ENCODE measurements at places on chromosomes 16 and 17.

DNA sequence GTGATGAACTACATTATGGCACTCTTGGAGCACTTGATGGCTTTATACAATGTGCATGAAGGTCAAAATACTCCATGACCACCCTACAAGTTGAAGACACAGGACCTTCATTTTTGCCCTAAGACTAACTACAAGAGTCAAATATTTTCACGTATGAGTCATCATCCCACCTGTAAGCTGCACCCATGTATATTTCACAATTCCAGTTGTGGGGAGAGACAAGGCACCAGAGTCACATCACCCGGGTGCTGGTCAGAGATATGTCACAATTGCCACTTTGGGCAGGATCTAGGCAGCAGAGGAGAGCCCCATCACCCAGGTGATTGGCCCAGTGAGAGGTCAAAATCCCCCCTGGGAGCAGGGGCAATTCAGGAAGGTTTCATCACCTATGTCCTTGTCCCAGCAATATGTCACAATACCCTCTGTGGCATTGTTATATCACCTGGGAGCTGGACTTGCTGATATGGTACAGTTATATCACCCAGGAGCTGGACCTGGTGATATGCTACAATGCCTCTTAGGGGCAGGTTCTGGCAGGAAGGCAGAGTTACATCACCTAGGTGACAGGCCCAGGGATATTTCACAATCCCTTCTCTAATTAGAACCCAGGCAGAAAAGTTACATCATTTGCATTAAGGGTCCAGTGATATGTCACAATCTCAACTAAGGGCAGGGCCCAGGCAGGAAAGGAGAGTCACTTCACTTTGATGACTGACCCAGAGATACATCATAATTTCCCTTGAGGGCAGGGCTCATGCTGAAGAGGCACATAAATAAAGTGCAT lies 1839.2 kb downstream of the TP53TG3F start:
- DNase-seq: no peak

DNA sequence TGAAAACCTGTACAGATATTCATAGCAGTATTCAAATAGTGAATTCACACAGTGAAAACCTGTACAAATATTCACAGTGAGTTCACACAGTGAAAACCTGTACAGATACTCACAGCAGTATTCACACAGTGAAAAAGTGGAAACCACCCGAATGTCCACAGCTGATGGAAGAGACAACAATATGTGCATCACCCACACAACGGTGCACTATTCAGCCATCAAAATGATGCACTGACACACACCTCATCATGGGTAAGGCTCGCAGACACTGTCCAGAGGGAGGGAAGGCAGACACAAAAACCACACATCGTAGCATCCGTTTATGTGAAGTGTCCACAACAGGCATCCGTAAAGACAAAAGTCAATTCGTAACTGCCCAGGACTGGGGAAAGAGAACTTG lies 100.9 kb downstream of the VPS53 start:
- no peak for DNase-seq

DNA sequence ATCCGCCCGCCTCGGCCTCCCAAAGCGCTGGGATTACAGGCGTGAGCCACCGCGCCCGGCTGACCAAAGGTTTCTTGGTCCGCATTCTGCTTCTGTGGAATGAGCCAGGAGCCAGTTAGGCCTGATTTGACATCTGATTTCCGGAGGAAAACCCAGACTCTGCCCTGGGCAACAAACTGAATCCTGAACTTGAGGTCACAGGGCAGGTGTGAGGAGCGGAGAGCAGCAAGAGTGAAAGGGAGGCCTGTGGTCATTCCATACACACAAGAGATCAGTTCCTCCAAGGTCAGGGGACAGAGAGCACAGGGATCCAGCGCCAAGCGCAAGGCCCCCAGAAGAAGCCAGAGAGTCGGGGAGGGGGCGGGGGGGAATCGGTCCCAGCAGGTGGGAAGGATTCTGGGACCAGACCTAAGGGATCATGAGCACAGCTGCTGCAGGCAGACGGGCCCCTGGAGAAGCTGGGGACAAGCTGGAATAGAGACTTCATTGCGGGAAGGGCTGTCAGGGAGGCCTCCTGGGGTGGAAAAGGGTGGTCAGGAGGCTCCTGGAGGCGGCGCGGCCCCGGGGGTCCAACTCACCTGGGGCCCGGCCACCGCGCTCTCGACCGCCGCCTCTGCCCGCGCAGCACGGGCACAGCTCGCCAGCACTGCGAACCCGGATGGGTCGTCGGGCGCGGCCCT lies 436 bp downstream of the SHPK start:
- no peak for DNase-seq

GRCh38 chr16:87548046-87548445 lies 54.3 kb upstream of the JPH3 start:
- no peak for DNase-seq

DNA sequence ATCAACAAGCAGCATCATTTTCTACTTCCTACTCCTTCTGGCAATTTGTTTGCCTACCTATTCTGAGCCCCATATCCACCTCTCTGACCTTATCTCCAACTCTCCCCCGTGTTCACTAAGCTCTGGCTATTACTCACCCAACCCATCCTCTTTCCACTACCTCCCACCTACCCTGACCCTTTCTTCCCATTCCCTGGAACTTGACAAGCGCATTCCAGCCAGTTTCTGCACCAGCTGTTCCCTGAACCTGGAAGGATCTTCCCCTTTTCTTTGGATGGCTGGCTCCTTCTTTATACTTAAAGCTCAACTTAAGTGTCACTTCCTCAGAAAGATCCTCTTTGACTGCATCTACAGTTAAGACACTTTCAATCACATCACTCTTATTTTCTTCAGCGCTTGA lies 2.2 kb downstream of the DCUN1D3 start:
- DNase-seq: no peak

- DNase-seq: no peak
Measured at GRCh38 chr17:2903193-2903974, 107.1 kb downstream of the RAP1GAP2 start.

DNA sequence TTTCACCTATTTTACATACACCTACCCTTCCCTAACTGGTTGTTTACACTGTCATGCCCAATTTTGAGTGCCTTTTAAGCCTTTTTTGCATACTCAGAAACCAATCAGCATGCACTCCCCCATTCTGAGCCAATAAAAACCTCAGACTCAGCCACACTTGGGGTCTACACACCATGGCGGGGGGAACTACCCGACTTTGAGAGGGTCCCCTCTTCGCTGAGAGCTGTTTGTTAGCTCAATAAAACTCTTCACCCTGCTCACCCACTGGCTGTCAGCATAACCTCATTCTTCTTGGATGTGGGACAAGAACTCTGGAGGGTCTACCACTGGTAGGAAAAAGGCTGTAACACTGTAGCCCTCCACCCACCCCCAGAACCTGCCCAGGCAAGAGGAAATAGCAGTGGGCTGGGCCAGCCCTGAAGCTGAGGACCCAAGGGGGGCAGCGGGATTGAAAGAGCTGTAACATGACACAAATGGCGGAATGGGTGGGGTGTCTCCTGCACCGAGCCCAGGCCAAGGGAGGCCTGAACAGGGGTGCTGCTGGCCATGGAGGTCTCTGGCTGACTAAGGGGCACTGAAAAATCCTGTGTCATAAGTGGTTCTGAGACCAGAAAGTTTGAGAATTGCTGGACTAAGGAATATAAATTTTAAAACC lies 3.0 kb upstream of the FLYWCH2 start:
- DNase-seq: no peak

DNA sequence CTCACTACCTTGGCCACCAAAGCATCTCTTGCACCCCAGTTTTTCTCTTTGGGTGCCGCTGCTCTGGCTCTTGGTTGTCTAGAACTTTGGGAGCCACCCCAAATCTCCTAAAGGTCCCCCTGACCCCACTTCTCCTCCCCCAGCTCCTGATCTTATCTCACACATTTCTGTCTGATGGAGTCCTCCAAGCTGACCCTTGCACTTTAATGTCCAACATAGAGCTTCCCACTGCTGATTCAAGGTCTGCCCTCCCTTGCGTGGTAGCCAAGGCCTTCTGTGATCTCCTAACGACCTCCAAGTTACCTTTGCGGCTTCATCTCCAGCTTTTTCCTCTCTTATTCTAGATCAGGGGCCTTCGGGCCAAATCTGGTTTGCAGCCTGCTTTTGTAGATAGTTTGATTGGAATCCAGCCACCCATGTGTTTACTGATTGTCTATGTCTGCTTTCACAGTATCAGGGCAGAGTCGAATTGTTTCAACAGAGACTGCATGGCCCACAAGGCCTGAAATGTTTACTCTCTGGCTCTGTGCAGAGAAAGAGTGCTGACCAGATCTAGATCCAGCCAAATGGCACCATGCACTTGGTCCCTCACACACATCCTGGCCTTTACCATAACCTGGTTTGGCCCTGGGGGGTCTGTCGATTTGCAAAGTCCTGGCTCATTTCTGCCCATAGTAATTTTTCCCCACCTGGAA lies 168.6 kb downstream of the HAPSTR1 start:
- DNase-seq: no peak

GRCh38 chr16:81637336-81638235 lies 141.5 kb upstream of the PLCG2 start:
- DNase-seq: no peak

GRCh38 chr17:17946093-17946492 lies 26.1 kb downstream of the TOM1L2 start:
- no peak for DNase-seq

DNA sequence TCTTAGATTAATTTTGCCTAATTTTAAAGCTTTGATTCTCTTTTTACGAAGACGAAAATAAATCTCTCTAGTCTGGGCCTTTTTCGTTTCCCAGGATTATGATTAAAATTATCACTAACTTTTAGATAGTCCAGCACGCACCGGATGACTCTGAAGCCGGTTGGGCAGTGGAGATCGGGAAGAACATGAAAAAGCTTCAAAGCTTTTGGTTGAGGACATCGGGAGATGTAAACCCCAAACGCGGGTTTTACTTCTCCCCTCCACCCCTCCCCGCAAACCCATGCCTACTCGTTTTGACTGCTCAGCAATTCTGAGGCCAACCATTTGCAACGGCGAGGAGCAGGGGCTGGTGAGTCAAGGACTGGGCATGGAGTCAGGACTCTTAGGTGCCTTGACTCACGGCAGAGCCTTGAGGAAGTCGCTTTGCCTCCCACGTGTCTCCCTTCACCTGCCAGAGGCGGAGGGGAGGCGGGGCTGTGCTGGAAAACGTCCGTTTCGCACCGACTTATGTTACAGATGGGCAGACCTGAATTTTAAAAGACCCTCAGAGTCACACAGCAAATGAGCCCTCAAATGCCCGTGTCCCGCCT lies 989 bp upstream of the DUSP14 start:
- DNase-seq: peak; percentile 45
